Epithelial cell of proximal tubule (primary cell): ENCODE measurements at places on chromosomes 12 and 14. TPM values are rescaled to one million over a fixed set of nuclear protein-coding genes. Genes with fewer than 3 reads are reported as not detected.

DNA sequence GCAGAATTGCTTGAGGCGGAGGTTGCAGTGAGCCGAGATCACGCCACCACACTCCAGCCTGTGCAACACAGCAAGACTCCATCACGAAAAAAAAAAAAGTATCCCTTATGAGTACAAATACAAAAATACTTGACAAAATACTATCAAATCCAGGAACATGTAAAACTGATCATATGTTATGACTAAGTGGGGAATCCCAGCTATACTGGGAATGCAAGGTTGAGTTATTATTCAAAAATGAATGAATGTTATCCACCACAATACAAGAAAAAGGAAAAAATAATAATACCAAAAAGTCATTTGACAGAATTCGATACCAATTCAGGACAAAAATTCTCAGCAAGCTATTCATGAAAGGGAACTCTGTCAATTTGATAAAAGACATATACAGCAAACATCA is 32.6 kb downstream of the MOK start:
- DNase-seq: no peak

DNA sequence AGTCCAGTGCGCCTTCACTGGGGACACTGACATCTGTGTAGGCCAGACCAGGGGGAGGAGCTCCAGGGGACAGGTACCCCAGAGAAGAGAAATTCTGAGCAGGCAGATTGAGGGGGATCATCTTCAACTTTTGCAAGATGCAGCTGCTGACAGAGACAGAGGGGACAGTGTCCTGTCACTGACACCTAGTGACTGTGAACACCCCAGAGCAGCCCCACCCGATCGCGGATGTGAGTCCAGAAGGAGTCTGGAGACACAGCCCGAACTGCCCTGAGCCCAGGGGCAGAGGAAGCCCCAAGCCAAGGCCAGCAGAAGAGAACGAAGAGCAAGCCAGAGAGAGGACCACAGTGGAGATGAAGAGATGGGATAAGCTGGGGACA is 21.7 kb upstream of the LRTM2 start:
- no peak for DNase-seq

- DNase-seq: no peak
Measured at GRCh38 chr14:76274324-76274723, 101.6 kb upstream of the ESRRB start.

- no peak for DNase-seq
Measured at GRCh38 chr14:30385925-30386324, 173.0 kb upstream of the G2E3 start.

The FOXG1 gene
- total RNA-seq: 0.06 and 0.14 TPM in 2 replicates

The SYNDIG1L gene
- not detected in 2 replicates for total RNA-seq

GRCh38 chr12:50196537-50196936 is 29.4 kb upstream of the CERS5 start:
- DNase-seq: no peak

DNA sequence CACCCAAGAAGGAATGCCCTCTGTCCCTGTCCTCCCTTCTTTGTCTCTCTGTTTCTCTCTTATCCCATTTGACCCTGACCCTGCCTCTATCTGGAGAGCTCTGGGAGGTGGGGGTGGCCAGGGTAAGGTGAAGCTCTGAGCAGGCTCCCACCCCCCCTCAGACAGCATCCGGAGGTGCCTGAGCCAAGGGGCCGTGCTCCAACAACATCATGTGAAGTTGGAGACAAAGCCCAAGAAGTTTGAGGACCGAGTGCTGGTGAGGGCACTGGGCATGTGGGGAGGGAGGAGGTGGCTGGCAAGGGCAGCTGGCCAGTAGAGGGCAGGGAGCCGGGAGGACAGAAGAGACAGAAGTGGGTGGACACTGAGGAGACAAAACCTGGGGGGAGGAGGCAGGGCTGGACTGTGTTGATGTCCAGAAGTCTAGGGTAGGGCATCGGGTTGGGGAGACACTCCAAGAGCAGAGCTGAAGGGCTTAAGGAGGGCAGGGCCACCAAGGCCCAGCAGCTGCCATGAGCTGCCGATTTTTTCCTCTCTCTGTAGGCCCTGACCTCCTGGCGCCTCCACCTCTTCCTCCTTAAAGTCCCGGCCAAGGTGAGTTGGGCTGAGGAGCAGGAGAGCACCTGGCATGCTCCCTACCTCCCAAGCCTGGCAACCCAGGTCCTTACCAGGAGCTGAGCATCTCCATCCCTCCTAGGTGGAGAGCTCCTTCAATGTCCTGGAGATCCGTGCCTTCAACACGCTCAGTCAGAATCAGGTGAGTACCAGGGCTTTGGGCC is 1.9 kb downstream of the CARMIL3 start:
- no peak for DNase-seq

DNA sequence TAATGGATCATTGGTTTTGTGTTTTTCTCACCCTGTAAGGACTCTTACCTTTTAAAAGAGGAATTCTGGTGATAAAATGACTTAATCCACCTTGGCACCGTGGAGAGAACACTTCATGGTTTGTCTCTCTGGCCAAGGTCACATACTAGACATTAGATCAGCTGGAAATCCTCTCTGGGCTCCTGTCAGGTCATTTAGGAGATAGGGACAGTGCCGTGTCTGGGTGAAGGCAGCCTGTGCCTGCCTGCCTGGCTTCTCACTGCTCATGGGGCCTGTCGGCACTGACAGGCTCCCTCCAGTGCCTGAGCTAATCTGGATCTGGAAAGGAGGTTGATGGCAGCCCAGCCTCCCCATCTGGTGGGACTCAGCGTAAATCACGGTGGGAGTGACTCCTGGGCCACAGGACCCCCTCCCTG is 5.7 kb downstream of the CRADD start:
- no peak for DNase-seq

GRCh38 chr14:58167057-58167456 is 15.0 kb upstream of the ARMH4 start:
- DNase-seq: no peak

- no peak for DNase-seq
Measured at GRCh38 chr12:27422697-27423096, 23.8 kb upstream of the SMCO2 start.

GRCh38 chr14:102517392-102518062 is 8.0 kb upstream of the ANKRD9 start:
- no peak for DNase-seq

- DNase-seq: no peak
Measured at GRCh38 chr12:108302403-108303311, 36.5 kb downstream of the CMKLR1 start.

- DNase-seq: no peak
Measured at GRCh38 chr14:64758691-64759554, 54.7 kb downstream of the PLEKHG3 start.

GRCh38 chr12:120290609-120291305 is 946 bp downstream of the RNU4-2 start:
- DNase-seq: no peak

DNA sequence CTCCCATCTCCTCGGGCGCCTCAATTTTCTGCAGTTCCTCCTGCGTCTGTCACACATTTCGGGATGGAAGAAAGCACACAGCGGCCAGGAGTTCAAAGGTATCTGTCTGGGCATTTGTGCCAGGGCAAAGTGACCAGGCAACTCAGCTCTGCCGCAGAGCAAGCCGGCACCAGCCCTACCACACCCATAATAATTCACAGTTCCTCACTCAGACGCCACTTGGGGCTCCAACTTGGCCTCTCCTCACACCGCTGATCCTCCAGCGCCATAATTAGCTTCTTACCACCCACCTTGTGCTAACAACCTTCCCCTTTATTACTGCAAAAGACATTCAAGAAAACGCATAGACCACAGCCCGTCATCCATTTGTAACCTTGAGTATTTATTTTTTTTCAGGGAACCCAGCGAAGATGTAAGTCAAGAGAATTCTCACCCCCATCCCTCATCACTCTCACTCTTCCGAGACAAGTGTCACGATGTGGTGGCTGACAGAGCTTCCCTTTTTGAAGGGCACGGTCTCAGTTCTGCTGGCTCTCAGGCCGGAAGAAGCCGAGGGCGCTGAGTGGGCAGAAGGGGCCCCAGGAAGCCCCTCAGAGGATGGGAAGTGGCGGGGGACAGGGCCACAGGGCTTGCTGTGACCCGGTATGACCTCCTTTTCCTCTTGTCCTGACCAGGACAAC is 25.2 kb upstream of the NCOR2 start:
- DNase-seq: no peak

DNA sequence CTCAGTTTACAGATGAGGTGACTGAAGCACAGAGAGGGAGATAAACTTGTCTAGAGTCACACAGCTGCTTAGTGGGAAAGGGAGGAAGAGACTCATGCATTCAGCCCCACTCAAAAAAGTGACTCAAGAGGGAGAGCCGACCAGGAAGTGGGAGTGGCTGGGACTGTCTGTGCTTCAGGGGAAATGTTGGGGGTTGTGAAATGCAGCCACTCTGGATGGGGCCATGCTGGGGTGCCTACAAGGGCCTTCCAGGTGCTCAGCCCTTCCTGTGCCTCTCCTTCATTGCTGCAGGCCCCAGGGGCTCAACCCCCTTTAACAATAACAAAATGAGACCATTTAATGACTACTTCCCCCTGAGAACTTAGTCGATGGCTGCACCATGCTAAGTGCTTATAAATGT is 41.8 kb downstream of the CACNA1C start:
- DNase-seq: no peak

DNA sequence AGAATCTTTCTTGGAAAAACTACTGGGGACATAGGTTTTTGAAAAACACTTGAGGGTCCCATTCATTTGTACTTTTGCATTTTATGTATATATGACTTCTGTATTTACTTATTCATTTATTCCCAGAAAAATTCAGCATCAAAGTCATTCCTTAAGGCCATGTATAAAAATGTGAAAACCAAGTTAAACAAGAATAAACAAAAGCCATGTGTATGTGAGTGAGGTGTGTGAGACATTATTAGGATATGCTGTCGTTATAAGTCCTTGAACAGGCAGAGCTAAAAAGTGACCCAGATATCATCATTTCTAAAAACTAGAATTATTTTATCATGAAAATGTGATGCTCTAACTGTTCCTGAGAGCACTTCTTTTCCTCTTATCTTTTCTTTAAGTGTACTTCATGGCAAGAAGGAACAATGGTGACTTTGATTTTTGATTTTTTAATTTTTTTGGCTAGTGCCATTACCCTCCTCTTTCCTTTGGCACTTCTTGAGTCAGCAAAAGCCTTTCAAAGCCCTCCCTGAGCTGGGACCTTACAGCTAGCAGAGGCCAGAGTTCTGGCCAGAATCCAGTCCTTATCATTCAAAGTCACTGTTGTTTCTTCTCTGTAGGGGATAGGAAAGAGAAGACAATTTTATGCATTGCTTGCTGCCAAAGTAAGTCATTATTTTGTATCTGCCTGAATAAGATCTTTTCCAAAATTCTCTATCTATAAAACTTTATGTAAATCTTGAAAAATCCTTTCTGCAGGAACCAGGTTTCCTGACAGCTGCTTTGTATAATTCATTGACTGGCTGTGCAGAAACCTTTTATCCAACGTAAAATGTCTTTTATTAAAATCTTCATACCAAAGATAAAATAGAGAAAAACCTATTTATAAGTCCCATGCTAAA is 419.7 kb upstream of the PRICKLE1 start:
- no peak for DNase-seq

DNA sequence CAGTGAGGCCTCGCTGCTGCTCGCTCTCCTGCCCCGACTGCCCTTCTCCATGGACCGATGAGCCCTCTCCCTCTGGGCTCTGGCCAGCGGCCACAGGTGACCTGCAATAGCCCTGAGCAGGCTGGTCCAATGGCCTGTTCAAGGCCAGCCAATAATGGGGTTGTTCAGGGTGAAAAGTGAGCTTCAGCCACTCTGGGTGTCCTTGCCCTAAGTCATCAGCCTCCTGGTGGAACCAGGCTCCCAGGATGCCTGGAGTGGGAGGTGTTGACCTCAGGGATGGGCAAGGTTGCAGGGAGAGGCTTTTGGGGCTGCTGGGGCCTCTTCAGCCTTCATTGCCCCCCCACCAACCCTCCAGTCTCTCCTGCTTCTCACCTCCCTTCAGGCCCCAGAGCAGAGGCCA is 79.7 kb downstream of the RFLNA start:
- DNase-seq: no peak

- no peak for DNase-seq
Measured at GRCh38 chr12:89932954-89933353, 224.3 kb upstream of the ATP2B1 start.

- DNase-seq: no peak
Measured at GRCh38 chr12:42270596-42270995, 32.5 kb upstream of the YAF2 start.

The SLC6A12 gene
- 0.07 TPM in 1 of 2 replicates, not detected in the other for total RNA-seq

DNA sequence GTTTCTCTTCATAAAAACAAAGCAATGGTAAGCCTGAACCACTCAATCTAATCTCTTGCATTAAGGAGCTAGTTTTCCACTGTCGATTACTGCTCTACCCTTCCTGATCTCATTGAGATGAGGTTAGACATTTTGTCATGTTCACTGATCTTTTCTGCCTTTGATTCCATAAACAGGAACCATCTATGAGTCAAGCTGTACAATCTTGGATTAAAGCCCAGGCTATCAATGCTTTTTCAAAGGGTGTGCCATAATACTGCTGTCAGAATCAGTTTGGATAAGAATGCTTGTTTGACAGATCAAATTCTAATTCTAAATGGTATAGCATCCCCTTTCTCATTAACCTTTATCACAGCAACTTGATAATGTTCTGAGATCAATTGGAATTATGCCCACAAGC is 16.1 kb downstream of the GRIP1 start:
- DNase-seq: no peak

The POTEG gene
- total RNA-seq: not detected in 2 replicates

The SMCO2 gene
- not detected in 2 replicates for total RNA-seq

DNA sequence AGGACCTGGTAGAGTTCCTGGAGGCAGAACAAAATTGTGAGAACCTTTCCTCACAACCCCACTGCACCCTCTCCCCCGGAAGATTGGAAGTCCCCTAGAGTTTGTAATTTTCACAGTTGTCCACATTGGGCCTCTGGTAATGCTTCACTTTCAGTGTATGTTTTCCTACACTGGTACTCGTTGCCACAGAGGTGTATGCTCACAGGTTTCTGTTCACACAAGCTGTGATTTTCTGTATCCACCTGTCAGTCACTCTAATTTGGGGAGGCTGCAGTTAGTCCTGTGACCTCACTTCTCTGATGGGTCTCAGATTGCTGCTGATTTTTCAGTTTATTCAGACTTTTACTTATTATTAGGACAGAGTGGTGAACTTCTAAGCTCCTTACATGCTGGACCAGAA is 66.4 kb upstream of the BMP4 start:
- no peak for DNase-seq

The ADGRD1 gene
- total RNA-seq: not detected in 2 replicates

The ZC2HC1C gene
- 1.9 and 2.2 TPM in 2 replicates for total RNA-seq

GRCh38 chr14:77469539-77469938 is 11.6 kb downstream of the AHSA1 start:
- no peak for DNase-seq

The CALCOCO1 gene
- 16.8 and 41.2 TPM in 2 replicates for total RNA-seq

DNA sequence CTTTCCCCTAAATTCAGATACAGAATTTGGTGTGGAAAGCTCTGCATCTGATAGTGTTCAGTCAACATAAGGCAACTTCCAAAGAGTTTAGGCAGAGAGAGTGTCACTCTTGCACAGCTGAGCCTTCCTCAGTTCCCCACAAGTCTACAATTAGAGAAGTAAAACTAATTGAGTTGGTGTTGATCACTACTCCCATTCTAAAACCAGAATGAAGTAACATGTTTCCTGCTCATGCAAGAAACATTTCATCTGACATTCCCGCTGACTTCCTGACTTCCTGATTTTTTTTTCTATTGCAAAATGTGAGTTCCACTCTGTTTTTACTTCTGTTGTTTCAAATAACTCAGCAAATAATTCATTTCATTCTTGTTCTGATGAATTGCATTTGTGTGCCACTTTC is 271.0 kb downstream of the ALG10B start:
- no peak for DNase-seq
